ENCODE measurements at places on chromosomes 3 and 15.

GRCh38 chr3:2948882-2949281, 161.3 kb downstream of the IL5RA start:
- no peak for DNase-seq

- DNase-seq, result no peak
Observed at GRCh38 chr3:141095546-141095937, 44.4 kb downstream of the SPSB4 start.

DNA sequence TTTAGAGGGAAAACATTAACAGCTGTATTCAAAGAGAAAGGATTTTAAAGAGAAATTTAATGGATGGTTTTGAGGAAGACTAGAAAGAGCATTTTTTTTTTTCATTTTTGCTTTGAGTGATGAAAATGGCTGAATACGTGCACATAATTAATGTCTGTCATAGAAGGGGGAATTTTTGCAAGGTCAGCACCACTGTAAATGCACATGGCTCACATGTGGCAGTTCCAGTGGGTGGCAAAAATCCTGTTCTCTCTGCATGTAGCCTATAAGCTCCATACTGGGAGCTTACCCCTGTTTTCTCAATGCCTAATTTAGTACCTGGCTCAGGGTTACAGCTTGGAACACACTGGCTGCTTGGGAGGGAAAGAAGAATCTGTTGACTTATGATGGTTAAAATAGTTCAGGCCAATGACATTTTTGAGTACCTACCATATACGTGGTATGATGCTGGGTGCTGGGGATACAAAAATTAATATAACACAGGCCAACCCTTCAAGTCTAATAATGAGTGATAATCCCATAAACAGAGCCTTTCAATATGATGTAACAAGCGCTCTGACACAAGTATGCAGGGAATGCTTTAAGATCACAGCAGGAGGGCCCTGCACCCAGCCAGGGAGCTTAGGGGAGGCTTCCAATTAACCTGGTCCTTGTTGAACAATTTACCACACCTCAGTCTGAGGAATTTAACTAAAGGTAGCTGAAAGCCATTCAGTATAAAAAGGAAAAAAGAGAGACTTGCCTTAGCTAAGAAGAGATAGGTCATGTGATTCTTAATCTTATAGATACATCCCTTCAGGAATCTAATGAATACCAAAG, 33.0 kb downstream of the HSPBAP1 start:
- no peak for DNase-seq

- no peak for DNase-seq
Observed at GRCh38 chr3:171955598-171955997, 83.8 kb upstream of the FNDC3B start.

DNA sequence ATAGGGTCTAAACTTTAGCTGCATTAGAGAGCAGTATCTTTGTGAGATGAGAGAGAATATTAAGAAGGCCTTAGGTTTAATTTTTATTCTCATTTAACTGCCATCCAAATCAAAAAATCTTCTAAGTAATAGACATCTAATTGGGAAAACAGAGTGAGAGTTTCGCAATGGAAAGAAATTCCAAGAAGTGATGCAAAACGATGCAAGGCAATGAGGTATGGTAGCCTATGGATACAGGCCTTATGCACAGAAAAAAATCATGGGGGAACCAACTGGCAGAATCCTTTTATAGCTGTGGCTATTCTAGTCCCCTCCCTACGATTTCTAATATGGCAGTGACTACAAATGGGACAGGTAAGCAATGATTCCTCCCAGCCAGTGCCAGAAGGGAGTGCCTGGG, 225.9 kb downstream of the GREM1 start:
- DNase-seq, result no peak

- no peak for DNase-seq
Observed at GRCh38 chr3:122964811-122965210, 62.8 kb downstream of the SEMA5B start.

DNA sequence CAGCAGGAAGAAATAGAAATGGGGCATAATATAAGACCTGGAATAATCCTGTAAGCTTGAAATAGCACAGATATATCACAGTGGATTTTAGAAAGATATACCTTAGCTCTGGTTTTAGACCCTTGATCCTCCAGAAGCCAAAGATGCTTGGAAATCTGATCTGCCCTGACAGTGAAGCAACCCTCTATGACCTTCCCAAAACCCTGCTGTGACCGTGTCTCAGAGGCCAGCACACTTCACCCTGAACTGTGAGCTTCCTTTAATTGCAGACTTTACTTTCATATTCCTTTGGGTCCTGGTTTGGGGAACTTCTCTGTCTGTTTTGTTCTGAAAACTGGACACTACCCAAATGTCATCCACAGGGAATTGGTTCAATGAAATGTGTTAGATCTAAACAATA, 13.0 kb downstream of the MECOM start:
- no peak for DNase-seq

GRCh38 chr15:83899670-83900069, 245.7 kb downstream of the ADAMTSL3 start:
- no peak for DNase-seq

DNA sequence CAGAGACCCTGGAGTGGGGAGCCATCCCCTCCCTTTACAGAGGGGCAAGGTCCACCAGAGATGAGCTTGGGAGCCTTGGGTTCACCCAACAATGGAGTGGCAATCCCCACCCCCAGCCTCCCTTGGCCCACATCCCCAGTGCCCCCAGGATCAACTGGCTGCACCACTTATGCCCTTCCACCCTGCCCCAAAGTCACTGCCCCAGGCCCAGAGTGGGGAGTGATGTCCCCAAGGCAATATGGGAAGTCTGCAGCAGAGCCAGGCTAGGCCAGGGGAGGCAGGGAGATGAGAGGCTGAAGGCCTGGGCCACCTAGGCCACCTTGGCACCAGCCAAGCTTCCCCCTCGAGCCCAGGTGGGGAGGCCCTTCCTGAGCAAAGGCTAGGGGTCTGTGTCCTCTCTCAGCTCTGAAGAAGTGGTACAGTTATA, 145.5 kb downstream of the SMAD6 start:
- no peak for DNase-seq

GRCh38 chr3:135041601-135042000, 246.5 kb downstream of the EPHB1 start:
- no peak for DNase-seq

DNA sequence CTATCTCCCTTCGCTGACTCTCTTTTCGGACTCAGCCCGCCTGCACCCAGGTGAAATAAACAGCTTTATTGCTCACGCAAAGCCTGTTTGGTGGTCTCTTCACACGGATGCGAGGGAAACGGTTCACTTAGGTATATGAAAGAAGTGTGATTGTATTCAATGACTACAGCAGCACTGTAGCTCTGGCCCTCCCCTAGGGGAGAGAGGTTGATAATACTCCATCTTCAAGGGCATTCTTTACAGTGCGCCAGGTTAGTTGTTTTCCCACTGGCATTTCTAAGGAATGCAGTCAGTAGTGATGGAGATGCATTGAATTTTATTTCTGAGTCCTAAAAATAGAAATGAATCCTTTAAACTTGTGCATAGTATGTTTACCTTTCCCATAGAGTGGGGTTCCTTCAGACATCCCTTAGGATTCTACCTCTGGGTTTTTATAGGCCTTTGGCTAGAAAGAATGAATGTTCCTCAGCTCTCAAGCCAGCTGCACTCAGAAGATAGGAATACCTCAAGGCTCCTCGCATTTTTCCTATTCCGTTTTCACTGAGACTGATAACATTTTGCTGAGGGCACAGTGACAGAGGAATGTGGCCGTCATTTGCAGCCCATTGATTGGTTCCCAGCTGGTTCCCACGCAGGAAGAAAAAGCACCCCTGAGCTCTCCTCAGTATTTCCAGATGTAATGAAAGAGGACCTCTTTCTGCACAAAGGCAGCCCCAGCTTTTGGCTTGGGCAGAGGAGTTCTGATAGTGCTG, 131.8 kb upstream of the C2CD4B start:
- DNase-seq, result no peak

DNA sequence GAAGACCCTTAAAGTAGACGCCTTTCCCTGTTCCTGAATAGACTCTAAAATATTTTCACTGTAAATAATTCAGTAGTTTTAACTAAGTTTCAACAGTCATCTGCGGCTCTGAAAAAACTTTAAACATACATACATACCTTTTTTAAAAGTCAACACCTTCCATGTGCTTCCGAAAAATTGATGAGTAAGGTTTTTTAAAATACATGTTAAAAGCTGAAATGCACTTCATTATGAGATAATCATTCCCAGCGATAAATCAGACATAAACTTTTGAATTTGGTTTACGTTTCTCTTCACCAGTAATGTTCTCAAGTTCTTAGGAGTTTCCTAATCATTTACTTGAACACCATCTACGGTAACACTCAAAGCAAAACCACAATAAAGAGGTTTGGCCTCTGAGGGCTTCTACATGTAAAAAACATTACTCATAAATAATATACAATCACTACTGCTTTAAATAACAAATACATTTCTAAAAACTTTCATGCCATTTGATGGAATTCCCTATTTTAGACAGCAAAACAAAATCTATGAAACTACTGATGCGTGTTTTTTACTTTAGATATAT, 403.5 kb downstream of the SHQ1 start:
- no peak for DNase-seq

Measured in HL-60 (cell line).